Uterus (tissue), 4 donors: ENCODE measurements at places on chromosomes 4 and X. TPM values are rescaled to one million over a fixed set of nuclear protein-coding genes. Genes with fewer than 3 reads are reported as not detected.

DNA sequence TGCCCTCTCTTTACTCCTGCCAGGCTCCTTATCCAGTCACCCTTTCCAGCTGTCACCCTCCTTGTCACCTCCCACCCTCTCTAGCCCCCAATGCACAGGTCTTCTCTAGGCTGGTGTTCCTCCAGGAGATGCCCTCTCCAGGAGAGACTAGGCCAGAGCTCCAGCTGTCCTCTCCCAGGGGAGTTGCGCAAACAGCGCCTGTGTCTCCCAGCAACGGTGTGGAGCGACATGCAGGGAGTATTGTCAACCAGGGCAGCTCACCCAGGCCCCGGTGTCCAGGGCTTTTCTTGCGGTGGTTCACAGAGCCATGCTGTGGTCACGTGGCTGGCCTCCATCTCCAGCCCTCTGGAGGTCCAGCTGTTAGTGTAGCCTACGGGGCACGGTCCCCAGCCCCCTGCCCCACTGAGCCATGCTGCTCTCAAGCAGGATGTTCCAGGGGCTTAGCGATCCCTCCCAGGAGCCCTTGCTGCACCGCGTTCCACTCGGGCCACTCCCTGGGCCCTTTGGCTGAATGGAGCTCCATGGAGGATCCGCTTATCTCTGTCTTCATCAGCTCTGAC is 34.8 kb downstream of the CCNQ start:
- H3K27me3 ChIP-seq: no peaks in the 10 kb centered on the region
- no peak overlapping the region for H3K4me3 ChIP-seq
- no peaks in the 10 kb centered on the region for H3K36me3 ChIP-seq
- no peak for DNase-seq

DNA sequence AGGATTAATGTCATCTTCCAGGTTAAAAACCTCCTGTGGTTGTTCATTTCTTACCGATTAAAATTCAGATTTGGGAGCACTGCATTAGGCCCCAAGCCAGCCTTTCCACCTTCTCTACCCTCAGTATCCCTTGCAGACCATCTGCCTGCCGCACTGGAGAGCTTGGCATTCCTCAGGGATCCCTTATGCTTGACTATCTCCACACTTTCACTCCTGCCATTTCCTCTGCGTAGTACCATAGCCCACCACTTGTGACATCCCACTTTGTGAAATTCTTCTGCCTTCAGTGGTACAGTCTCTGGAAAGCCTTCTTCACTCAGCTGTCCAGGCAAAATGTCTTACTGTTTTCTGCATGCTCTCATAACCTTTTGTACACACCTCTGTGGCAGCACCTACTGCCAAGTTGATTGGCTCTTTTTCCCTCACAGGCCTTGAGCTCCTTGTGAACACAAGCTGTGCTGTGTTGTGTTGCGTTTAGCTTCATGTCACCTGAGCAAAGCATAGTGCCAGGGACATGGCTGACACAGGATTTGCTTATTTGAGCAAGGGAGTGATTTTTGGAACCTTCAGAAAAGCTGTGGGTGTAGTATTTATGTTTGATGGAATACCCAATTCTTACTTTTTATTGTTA is 156.4 kb downstream of the ARX start:
- no peak for DNase-seq
- no peaks in the 10 kb centered on the region for H3K36me3 ChIP-seq

GRCh38 chrX:13101441-13102139 is 57.2 kb upstream of the FAM9C start:
- H3K27me3 ChIP-seq: no peaks in the 10 kb centered on the region
- no peaks in the 10 kb centered on the region for H3K36me3 ChIP-seq
- peaks cover 4% of the 10 kb centered on the region for H3K4me1 ChIP-seq
- H3K27ac ChIP-seq: peak overlapping the region; percentile 75
- H3K4me3 ChIP-seq: no peak overlapping the region

DNA sequence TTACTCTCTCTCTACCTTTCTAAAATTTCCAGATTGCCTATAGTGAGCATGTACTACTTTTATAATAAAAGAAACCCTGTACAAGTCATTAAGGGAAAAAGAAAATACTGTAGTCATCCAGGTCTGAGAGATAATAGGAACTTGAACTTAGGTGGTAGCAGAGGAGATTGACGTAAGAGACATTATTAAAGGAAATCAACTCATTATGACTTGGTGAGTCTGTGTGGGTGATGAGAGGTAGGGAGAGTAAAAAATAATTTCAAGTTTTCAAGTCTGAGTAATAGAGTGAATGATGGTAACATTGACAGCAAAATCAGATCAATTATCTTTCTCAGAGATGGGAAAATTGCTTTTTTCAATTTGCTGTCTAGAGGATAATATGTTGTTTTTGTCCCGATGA is 44.0 kb upstream of the ZCCHC12 start:
- no peaks in the 10 kb centered on the region for H3K27me3 ChIP-seq
- peak overlapping the region; percentile 37 for H3K27ac ChIP-seq
- no peak overlapping the region for H3K4me3 ChIP-seq
- no peak for DNase-seq
- no peaks in the 10 kb centered on the region for H3K36me3 ChIP-seq

DNA sequence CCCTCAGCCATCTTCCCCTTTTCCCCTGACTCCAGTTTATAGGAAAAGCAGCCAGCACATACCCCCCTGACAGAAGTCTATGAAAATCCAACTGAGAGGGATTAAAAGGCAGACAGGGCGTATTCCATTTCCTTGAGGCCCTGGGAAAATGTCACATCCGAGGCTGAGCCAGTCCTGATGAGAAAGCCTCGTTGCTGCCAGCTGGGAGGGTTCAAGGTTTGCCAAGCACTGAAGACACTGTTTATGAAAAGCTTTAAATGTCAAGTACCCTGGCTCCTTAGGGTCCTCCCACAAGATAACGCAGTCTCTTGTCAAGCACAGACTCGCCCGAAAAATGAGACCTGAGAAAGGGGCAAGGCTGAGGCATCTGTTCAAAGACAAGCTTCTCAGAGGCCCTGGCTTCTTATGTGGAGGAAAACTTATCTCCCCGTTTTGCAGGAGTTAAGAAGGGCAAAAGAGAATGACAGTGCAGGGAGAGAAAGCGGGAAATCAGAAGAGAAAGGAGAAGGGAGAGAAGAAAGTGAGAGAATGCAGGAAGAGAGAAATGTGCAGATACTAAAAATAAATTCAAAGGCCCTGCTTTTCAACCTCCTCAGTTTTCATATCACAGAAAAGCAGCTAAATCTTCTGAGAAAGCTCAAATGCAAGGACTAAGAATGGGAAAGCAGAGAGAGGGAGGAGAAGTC is 44.7 kb downstream of the SCD5 start:
- no peaks in the 10 kb centered on the region for H3K36me3 ChIP-seq
- DNase-seq: no peak
- no peaks in the 10 kb centered on the region for H3K27me3 ChIP-seq
- H3K27ac ChIP-seq: no peak overlapping the region
- H3K4me3 ChIP-seq: no peak overlapping the region

- no peaks in the 10 kb centered on the region for H3K36me3 ChIP-seq
- no peak for DNase-seq
- H3K4me1 ChIP-seq: no peaks in the 10 kb centered on the region
- no peak overlapping the region for H3K27ac ChIP-seq
- H3K27me3 ChIP-seq: no peaks in the 10 kb centered on the region
These were observed 345.8 kb upstream of the SPANXN1 start for GRCh38 chrX:144901521-144901920.

- H3K27me3 ChIP-seq: no peaks in the 10 kb centered on the region
- H3K27ac ChIP-seq: peak within 1 kb of the TSS; percentile 73
- H3K36me3 ChIP-seq: no peaks in the 10 kb centered on the region
- peak within 1 kb of the TSS; percentile 39 for H3K4me3 ChIP-seq
- DNase-seq: peak; percentile 73
These were observed at the start of gene CHRDL1 for GRCh38 chrX:110795645-110796406. CHRDL1 (minus strand) TSS chrX:110795817; CDS start chrX:110792181, 3,636 bp downstream.

GRCh38 chr4:141570290-141570689 is 66.1 kb upstream of the IL15 start:
- no peak overlapping the region for H3K4me3 ChIP-seq
- H3K27ac ChIP-seq: no peak overlapping the region
- H3K36me3 ChIP-seq: no peaks in the 10 kb centered on the region

DNA sequence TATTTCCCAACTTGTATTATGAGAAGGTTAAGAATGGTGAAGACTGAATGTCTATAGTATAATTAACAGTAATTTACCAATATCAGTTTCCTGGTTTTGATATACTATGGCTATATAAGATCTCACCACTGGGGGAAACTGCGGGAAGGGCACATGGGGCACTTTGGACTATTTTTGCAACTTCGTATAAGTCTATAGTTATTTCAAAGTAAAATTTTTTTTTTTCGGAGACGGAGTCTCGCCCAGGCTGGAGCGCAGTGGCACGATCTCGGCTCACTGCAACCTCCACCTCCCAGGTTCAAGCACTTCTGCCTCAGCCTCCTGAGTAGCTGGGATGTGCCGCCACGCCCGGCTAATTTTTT is 46.1 kb downstream of the CXorf58 start:
- no peaks in the 10 kb centered on the region for H3K4me1 ChIP-seq
- H3K27ac ChIP-seq: no peak overlapping the region
- H3K27me3 ChIP-seq: no peaks in the 10 kb centered on the region
- no peak overlapping the region for H3K4me3 ChIP-seq
- DNase-seq: no peak

DNA sequence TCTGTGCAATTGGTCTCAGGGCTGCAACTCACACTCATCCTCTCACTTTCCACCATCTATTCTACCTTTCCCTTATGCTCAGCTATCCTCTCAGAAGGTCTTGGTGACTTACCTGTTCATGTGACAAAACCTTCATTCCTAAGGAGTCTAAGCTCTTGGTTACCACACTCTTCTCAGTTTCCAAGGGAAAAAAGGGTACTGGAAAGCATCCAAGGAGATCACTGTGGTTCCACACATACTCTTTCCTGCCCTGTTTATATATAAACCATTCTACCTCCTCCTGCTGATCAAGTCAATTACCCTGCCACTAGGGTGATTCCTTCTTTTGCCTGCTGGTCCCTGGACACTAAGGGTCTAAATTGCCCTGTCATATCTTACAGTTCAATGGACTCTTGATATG is 57.2 kb upstream of the MAML3 start:
- H3K27ac ChIP-seq: no peak overlapping the region
- H3K36me3 ChIP-seq: no peaks in the 10 kb centered on the region
- no peaks in the 10 kb centered on the region for H3K27me3 ChIP-seq
- no peak for DNase-seq
- no peaks in the 10 kb centered on the region for H3K4me1 ChIP-seq

The TSPAN6 gene
- 74.8 TPM for total RNA-seq

The RPS6KA6 gene
- 5.0 TPM for total RNA-seq

GRCh38 chr4:13162886-13163285 is 321.3 kb downstream of the RAB28 start:
- no peaks in the 10 kb centered on the region for H3K27me3 ChIP-seq
- H3K4me3 ChIP-seq: no peak overlapping the region
- H3K4me1 ChIP-seq: no peaks in the 10 kb centered on the region
- DNase-seq: no peak
- H3K27ac ChIP-seq: no peak overlapping the region
- no peaks in the 10 kb centered on the region for H3K36me3 ChIP-seq

GRCh38 chr4:102825261-102826091 is 1.9 kb downstream of the UBE2D3 start:
- H3K4me1 ChIP-seq: no peaks in the 10 kb centered on the region
- peak overlapping the region; percentile 98 for H3K27ac ChIP-seq
- DNase-seq: peak; percentile 32
- H3K27me3 ChIP-seq: no peaks in the 10 kb centered on the region
- H3K36me3 ChIP-seq: no peaks in the 10 kb centered on the region

- H3K4me1 ChIP-seq: no peaks in the 10 kb centered on the region
- no peak overlapping the region for H3K27ac ChIP-seq
- no peaks in the 10 kb centered on the region for H3K27me3 ChIP-seq
- H3K4me3 ChIP-seq: no peak overlapping the region
- no peak for DNase-seq
These were observed 254.5 kb upstream of the PPARGC1A start for GRCh38 chr4:24144381-24144780.

GRCh38 chr4:56055027-56055977 is 106.6 kb downstream of the CEP135 start:
- no peak overlapping the region for H3K4me3 ChIP-seq
- DNase-seq: no peak
- no peaks in the 10 kb centered on the region for H3K36me3 ChIP-seq
- no peaks in the 10 kb centered on the region for H3K27me3 ChIP-seq
- no peaks in the 10 kb centered on the region for H3K4me1 ChIP-seq
- H3K27ac ChIP-seq: no peak overlapping the region

GRCh38 chr4:40603281-40603680 is 26.4 kb downstream of the RBM47 start:
- H3K27me3 ChIP-seq: no peaks in the 10 kb centered on the region
- H3K36me3 ChIP-seq: no peaks in the 10 kb centered on the region
- no peak overlapping the region for H3K27ac ChIP-seq
- no peak for DNase-seq

The TDO2 gene
- total RNA-seq: not detected

The ZNF630 gene
- total RNA-seq: 1.5 TPM

The CXorf49 gene
- not detected for total RNA-seq

DNA sequence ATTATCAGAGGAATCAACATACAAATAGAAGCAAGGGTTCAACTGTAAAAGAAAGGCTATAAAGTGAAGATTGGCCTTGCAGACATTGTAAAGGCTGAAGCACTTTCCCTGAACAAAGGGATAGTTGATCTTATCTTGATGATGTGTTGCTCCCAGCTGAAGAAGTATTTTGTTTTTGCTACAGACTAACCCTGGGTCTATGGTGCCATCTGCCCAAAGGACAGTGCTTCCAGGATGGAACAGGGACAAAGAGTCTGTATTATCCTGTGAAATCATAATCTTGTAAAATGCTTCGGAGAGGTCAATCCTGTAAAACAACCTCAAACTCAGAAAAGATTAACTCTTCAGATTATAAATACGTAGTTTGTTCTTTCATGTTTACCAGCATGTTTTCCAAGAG is 251.7 kb upstream of the ANKRD50 start:
- no peaks in the 10 kb centered on the region for H3K4me1 ChIP-seq
- no peak overlapping the region for H3K4me3 ChIP-seq
- DNase-seq: no peak
- H3K36me3 ChIP-seq: no peaks in the 10 kb centered on the region
- H3K27me3 ChIP-seq: no peaks in the 10 kb centered on the region
- no peak overlapping the region for H3K27ac ChIP-seq

DNA sequence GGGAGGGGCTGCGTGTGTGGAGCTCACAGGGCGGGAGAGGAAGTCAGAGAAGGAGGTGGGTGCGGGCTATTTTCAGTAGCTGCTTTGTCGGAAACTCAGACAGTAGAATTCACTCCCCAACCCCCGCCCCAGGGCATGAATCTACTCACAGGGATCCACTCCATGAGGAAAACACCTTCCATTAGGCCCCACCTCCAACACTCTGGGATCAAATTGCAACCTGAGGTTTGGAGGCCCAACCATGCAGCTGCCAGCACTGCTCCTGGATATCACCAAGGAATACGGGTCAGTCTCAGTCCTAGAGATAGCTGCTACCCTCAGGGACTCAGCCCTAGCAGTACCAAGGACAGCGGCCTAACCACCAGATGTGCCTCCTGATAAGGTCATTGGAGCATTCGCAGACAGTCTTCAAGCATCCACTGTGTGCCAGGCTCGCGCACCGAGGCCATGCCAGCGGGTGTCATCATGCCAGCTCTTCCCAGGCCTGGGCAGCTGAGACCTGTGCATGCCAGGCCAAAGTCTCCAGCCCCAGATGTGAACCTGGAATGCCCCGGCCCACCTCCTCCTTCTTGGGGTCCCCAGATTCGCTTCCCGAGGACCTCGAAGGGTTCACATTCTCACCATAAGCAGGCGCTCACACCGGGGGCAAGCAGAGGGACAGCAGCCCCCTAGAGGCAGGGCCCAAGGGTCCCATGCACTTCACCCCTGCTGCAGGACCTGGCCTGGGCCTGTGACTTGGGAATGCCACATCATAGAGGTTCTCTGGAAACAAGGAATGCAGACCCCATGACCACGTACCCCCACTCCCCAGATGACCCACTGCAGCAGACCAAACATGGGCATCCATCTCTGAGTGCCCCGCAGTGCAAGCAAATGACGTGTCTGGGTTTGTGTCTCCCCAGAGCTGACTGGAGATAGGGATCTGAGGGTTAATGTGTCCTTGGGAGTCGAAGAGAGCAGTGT is 102.3 kb downstream of the ADRA2C start:
- DNase-seq: peak; percentile 8
- peaks cover 11% of the 10 kb centered on the region for H3K4me1 ChIP-seq
- no peaks in the 10 kb centered on the region for H3K36me3 ChIP-seq
- H3K27me3 ChIP-seq: peaks cover 6% of the 10 kb centered on the region
